T47D (cell line): ENCODE measurements at places on chromosomes 13 and 19.

DNA sequence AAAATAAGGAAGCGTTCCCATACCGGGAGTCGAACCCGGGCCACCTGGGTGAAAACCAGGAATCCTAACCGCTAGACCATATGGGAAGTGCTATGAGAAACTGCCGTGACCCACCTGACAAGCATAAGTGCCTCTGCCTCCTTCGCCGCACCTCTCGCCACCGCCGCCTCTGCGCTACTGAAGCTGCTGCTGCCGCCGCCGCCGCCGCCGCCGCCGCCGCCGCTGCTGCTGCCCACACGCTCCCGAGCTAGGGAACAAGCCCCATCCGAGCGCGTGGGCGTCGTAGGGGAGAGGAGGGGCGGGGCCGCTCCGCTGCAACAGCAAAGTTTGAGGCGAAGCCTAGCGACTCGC lies 610 bp upstream of the WBP4 start:
- peak; percentile 17 for DNase-seq

DNA sequence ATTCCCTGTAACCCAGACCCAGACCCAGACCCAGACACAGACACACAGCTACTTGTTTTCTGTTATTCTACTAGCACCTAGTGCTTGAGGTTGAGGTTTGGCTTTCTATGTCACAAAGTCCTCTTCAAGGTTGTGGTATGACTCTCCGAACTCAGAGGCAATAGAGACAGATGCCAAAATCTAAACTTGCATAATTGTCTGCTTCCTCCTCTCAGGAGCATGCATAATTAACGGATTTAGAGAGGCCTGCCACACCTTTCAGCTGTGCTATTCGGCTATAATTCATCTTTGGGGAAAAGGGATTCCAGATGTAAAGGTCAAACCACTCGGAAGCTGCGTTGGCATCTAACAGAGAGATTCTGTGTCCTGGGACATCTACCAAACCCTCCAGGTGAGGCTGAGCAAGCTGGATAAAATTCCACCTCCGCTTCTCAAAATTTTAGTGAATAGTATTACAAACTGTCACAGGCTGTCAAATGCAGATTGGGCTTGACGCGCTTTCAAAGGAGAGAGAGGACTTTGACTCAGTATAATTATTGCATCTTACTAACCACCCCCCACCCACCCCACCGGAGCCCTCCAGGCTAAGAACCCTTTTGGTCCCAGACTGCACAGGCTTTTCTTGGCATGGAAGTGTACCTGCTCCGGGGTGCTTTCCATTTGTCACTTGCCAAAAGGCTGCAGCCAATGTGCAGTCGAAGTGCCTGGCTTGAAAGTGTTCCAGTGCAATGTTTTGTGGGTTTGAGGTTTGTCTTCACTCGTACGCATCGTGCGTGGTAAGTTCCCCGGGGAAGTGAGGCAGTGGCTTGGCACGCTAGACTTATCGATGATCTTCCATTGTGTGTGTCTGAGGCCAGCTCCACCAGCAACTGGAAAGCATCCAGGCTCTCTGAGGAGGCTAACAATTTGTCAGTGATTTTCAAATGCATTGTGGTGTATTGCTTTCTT lies 194.1 kb downstream of the TDRD3 start:
- peak; percentile 18 for DNase-seq

GRCh38 chr13:42970824-42971690 lies 21.0 kb downstream of the EPSTI1 start:
- DNase-seq, result no peak

DNA sequence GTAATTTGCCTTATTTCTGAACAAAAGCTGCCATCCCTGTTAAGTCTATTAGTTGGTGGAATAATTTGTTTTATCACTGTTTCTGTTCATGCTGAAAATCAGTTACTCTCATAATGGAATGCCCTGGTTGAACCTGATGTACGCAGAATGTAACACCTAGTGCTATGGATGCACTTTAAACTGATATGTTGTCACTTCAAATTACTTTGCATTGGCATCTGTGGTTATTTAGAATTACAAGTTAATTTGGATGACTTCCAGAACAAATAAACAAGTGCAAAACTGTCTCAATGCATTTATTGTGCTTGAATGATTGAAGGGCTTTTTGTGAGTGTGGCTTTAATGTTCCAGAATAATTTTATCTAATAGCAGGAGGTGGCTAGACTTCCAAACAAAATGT lies 368.2 kb upstream of the SLITRK5 start:
- DNase-seq, result no peak

DNA sequence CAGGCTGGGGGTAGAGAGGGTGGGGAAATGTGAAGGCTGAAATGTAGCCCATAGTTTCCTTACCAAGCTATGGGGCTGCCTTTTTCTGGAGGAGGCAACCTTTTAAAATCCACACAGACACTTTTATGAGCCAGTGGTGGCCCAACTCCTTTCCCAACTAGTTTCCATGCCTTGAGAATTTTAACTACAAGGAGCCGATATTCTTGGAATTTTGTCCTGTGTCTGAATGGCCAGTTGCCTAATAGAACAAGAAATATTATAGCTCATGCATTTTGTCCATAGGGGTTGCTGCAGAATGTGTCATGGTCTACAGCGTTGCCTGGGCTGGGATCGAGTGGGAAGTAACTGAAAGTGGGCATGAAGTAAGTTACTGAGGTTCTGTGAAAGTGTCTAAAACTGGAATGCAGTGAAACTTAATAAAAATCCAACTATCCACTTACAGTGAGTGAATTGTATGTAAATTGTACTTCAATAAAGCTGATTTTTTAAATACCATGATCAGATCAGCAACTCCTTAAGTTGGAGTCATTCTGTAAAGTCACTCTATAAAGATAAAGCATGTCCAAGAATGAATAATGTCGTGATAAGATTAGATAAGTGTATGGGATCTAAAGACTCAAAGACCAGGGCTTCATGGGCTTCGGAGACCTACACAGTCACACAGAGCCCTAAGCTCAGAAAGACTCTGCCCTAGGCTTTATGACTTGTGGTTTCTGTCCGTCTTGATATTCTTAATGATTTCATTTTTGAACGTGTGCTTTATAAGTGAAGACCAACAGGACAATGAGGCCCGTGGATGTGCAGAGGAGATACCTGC lies 122.6 kb upstream of the FNDC3A start:
- no peak for DNase-seq

GRCh38 chr13:27199211-27199610 lies 27.6 kb upstream of the USP12 start:
- DNase-seq, result no peak

- no peak for DNase-seq
Observed at GRCh38 chr13:31870511-31870910, 131.2 kb downstream of the RXFP2 start.

DNA sequence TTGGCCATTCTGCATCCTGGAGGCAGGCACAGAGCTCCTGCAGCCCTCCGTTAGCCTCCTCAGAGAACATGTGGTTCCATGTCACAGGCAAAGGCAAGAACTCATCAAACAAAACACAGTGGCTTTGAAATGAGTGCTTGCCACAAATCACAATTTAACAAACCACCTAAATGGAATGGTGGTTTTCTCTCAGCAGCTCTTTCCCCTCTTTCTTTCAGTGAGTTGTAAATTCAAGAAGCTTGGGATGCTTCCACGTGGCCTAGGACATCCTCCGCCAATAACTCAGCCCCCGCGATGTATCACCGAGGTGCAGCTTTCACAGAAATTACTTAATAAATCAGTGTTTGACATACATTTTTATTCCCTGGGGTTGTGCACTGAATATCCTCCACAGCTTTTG lies 65.4 kb upstream of the RFC3 start:
- no peak for DNase-seq

GRCh38 chr19:48354332-48354992 lies 9.3 kb downstream of the TMEM143 start:
- no peak for DNase-seq

GRCh38 chr19:3790209-3790734 lies 4.1 kb upstream of the MATK start:
- DNase-seq, result no peak

GRCh38 chr13:90415902-90416301 lies 931.6 kb upstream of the MIR17HG start:
- no peak for DNase-seq

DNA sequence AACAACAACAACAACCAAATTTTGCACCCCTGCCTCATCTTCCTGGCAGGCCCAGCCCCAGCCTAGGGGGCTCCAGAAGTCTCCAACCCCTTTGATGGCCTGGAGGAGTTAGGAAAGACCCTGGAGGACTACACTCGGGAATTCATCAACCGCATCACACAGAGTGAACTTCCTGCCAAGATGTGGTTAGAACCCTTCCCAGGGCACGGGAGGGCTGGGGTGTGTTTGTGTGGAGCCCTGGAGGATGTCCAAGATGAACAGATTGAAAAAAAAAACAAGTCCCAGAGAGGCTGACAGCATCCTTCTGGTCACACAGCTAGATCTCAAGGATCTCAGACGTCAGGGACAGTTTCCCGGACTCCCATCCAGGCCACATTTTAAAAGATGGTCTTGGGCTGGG lies 13.3 kb downstream of the APOC1 start:
- DNase-seq, result no peak

DNA sequence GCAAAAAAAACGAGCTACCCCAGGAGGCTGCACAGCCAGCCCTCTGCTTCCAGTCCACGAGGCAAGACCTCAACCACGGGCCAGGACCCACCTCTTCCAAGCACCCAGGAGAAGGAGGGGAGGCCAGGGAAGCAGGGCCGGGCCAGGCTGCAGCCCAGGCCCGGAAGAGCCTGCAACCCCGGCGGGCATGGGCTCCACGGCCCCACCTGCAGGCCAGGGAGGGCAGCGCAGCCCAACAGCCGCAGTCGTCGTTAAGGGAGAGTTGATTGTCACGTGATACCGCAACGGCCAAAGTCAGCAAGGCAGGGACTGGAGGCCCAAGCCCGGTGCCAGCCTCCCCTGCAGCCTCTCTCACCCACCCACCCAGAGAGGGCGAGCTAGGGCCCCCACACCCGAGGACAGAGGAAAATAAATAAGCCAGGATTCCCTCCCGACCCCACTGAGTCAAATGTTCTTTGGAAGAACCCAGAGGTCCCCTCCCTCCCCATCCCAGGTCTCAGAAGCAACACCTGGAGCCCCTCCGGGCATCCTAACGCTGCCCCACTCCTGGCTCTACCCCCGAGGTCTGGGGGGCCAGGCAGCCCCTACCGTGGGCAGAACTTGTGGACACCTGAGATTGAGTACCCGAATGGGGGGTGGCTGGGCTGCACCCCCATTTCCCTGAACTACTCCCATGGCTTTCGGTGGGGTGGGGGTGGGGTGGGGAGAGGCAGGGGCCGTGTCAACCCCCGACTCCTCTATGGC lies 5.2 kb upstream of the REXO1 start:
- DNase-seq, result peak; percentile 82

DNA sequence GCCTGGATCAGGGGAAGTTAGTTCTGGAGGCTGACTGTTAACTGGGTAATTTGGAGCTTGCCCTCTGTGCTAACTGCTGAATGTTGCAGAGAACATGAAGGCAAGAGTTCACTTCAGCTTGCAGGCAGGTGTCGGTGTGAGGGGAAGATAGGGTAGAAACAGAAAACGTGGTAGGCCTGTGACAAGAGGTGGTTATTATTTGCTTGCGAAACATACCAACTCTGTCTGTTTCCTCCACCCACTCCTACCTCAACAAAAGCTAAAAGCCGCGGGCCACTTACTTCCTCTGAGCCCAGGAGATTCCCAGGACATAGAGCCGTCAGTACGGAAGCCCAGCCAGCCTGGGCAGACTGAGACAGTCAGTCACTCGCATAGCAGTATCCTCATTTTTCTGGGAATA lies 119.2 kb upstream of the ABCC4 start:
- no peak for DNase-seq

- peak; percentile 46 for DNase-seq
Observed at GRCh38 chr13:80339912-80340650, 845 bp downstream of the SPRY2 start.

DNA sequence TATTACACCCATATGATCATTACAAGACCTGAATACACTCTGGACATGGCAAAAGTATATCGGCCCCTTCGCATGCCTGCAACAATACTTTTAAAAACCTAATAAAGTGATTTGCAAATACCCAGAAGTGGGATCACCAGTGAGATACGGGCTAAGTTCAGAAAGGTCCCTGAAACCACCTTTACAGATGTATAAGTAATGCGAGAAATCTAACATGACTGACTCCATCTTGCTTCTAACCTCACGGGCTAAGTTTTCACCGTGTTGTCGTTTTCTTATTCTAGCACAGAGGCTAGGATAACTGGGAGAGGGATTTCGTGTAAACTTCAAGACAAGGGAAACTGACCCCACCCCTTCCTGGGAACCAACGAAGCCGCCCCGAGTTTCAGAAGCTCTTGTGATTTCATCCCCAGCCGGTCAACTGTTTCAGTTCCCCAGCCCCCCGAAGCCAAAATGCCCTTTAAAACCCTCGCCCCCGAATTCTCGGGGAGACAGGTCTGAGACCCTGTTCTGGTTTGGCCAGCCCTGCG lies 703 bp downstream of the NEK3 start:
- no peak for DNase-seq

- no peak for DNase-seq
Observed at GRCh38 chr19:30667227-30667626, 295.0 kb downstream of the ZNF536 start.

DNA sequence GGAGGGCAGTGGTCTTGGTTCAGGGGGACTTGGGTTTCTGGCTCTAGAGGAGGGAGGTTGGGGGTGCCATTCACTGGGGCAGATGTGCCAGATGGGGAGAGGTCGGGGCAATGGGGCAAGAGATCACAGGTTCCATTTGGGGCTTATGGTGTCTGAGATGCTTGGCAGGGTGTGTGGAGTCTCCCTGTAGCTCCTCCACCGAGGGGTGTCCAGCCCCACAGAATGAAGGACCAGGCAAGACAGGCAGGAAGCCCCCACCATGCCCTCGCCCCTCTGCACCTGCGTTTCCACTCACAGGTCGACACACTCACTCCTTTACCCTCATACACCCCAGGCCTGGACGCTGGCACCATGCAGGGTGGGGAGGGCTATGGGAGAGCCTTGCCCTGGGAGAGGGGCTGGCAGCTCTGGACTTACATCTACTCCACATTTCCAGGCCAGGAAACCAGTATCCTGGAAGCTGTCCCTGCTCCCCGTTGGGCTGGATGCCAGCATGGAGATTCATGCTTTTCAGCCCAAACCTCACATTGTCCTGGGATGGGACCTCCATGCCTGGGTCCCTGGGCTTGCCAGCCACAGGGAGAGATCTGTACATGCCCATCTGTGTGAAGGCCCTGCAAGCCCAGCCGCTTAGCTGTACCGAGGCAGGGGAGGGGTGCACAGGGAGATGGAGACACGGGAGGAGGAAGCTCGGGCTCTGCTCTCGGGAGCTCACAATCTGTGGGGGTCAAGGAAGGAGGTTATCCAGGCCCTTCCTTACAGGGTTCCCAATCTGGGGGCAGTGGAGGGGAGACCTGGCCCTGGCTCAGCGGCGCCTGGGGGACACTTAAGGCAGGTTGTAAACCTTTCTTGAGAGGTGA lies 77.1 kb downstream of the CHST8 start:
- DNase-seq, result no peak

DNA sequence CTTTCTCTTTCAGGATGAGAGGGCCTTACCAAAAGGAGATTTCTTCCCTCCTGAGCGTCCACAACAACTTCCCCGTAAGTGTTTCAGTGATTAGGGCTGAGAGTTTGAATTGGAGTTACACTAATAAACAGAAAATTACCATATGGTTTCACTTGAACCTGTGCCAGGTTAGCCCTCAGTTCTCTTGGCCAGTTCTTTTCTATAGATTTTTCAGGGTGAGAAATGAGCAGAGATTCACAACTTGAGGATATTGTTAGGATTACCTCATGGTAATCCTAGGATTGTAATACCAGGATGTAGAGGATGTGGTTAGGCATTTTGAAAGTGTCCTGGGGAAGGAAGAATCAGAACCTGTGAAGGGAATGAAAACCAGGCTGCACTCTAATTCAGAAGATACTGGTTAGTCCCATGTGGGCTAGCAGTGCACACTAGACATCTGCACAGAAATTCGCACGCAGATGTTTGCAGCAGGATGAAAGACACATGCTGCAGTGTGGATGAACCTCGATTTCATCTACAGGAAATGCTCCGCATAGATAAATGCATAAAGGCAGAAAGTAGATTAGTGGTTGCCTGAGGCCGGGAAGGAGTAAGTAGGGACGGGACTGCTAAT lies 24.1 kb downstream of the HNRNPM start:
- no peak for DNase-seq
